ENCODE measurements at places on chromosomes 12 and 14. TPM values are rescaled to one million over a fixed set of nuclear protein-coding genes. Genes with fewer than 3 reads are reported as not detected.

DNA sequence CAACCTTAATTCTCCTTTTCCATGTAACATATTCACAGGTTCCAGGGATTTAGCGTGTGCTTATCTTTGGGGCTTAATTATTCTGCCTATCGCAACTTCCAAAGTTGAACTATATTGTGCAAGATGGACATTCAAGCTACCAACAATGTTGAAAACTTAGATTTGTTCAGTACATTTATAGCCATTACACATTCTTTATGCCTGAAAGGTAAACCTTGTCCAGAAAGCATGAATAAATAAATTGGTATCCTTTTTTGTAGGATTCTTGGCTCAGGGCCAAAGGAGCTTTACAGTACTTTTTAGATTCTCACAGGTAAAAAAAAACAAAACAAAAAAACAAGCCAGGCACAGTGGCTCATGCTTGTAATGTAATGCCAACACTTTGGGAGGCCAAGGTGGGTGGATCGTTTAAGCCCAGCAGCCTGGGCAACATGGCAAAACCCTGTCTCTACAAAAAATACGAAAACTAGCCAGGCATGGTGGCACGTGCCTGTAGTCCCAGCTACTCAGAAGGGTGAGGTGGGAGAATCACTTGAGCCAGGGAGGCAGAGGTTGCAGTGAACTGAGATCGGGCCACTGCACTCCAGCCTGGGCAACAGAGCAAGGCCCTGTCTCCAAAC lies 3.3 kb downstream of the C12orf56 start:
- no peak for DNase-seq

- DNase-seq = peak; percentile 15
Measured at GRCh38 chr12:95859344-95859816, 628 bp downstream of the SNRPF start.

DNA sequence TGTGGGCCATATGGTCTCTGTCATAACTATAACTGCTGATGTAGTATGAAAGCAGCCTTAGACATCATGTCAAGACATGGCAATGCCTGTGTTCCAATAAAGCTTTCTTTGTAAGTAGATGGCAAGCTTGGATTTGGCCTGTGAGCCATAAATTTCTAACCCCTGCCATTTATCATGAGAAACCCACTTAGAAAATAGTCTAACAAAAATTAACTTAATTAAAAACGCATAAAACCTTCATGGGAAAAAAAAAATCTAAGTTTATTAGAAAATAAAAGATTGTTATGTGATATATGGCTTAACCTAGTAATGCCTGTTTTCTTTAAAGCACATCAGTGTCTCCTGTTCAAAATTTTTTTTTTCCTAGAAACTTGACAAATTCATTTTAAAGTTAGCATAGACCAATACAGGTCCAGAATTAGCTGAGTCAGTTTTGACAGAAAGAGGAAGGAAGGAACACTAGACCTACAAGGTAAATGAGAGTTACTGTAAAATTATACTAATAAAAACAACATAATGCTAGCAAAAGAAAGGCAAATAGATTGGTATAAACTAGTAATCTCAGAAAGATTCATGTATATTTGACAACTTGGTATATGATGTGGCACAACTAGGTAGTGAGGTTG lies 68.2 kb downstream of the USP15 start:
- DNase-seq = no peak

DNA sequence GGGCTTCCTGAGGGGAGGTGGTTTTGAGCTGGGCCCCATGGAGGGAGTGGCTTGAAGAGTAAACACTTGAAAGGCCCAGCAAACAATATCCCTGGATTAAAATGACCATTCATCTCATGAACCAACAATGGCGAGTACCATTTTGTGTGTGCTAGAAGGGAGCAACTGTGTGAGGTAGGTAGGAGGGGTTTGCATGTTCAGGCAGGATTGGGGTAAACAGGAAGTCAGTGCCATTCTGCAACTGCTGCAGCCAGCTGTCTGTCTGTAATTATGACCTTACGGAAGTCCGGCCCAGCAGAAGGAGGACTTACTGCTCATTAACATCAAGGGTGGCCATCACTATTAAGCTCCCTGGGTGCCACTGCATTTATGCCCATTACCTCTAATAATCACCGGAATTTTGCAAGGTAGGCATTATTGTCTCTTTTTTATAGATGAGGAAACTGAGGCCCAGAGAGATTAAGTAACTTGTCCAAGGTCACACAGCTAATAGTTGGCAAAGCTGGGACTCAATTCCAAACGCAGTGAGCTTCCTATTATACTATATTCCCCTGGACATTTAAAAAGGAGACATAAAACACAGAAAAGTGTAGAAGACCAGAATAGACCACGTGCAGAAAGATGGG lies 16.6 kb upstream of the IFI27L2 start:
- peak; percentile 58 for DNase-seq

- DNase-seq = no peak
Measured at GRCh38 chr14:41604721-41605531, 1.8 kb upstream of the LRFN5 start.

- DNase-seq = no peak
Measured at GRCh38 chr14:69345402-69345801, 52.7 kb downstream of the ERH start.

The VDR gene
- 1.9 TPM for total RNA-seq

- DNase-seq = peak; percentile 90
Measured at GRCh38 chr12:96399919-96400630, at the start of gene CDK17. CDK17 (minus strand) TSS chr12:96400439; CDS start chr12:96334836, 65,603 bp downstream.

GRCh38 chr14:64266239-64266638 lies 27.9 kb downstream of the ESR2 start:
- DNase-seq = peak; percentile 45

- DNase-seq = no peak
Measured at GRCh38 chr12:79826267-79827128, 108.4 kb downstream of the PPP1R12A start.

The LRRC43 gene
- total RNA-seq = not detected

GRCh38 chr14:51203881-51204280 lies 36.2 kb upstream of the TMX1 start:
- DNase-seq = no peak

The KLHL33 gene
- total RNA-seq = 0.09 TPM

The MGAT2 gene
- total RNA-seq = 70.0 TPM

The ADAM21 gene
- total RNA-seq = not detected

DNA sequence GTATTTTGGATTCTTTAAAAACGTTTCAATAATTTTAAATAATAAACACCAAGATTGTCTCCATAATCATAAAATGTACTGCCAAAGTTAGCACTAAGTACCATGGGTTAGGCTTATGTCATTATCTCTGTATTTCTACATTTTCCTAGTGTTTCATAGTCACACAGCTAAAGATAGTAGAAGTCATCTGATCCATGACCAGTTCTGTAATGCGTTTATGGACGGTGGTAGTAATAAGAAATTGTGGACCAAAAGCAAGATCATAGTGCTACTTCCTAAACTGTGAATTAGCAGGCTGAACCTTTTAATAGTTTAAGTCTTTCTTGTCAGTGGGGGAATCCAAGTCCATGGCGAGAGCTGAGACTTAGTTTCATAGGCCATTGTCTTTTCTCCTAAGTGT lies 142.1 kb downstream of the AKAP6 start:
- no peak for DNase-seq

The AKAP5 gene
- 0.57 TPM for total RNA-seq

The PRH2 gene
- not detected for total RNA-seq

DNA sequence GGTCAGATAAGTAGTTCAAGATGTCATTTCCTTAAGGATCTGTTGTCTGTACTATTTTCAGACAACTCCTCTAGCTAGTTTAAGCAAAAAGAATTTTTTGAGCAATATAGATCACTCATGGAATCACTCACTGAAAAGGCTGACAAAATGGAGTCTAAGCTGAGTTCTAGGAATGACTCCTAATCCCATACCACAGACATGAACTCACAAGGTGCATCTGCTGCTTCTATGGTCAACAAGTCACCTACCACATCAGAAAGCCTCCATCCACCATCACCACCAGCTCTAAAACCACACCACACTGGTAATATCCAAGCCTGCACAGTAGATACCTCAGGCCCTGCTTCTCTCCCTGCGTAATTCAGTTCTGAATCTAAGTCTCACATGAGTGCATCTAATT lies 33.0 kb downstream of the PWP1 start:
- no peak for DNase-seq

All from OCI-LY7 (cell line).